ENCODE measurements at places on chromosomes 5 and 9. TPM values are rescaled to one million over a fixed set of nuclear protein-coding genes. Genes with fewer than 3 reads are reported as not detected.

- no peak for DNase-seq
Measured at GRCh38 chr5:62514510-62515119, 64.0 kb upstream of the LRRC70 start.

SNCB gene
- not detected for polyA plus RNA-seq

CTXN3 gene
- polyA plus RNA-seq: not detected

- no peak for DNase-seq
Measured at GRCh38 chr9:137972355-137972987, 94.9 kb downstream of the CACNA1B start.

GNPDA1 gene
- 67.7 TPM for polyA plus RNA-seq

DNA sequence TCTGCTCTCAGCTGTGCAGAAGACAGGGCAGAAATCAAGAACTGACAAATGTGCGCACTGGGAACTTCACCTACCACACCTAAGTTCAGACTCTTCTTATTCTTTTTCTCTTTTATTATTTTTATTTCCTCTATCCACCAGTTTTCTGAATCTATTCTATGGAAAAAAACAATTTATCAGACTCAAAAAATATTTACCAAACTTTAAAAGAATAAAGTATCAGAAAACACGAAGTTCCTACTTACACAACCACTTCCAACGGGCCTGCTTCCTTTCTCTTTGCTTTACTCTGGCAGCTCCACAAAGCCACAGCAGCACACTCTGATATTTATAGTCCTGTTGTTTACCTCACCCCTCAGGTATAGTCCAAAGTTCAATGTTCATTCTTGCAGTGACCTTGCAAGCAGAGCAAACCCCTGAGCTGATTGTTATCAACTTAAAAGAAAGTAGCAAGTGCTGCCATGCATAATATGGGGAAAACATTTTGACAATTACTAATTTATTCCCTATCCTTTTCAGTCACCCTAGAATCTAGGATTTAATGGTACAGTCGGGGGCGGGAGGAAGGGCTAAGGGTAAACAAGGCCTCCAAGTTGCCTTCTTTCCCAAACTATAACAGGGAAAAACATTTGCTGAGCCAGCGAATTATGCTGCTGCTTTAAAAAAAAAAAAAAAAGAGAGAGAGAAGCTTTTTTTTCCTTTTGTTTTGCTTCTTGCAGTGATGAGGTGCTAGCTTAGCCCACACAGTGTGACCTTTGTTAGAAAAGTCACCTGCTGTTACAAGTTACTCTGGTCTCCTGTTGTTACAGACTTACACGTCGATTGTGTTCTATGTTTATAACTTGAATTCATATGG is at the start of gene SELENOP:
SELENOP (minus strand) TSS at position 302 of the 856 bp plus-strand sequence. CDS start 3,539 bp downstream, outside the sequence.
- DNase-seq: peak; percentile 77

DNA sequence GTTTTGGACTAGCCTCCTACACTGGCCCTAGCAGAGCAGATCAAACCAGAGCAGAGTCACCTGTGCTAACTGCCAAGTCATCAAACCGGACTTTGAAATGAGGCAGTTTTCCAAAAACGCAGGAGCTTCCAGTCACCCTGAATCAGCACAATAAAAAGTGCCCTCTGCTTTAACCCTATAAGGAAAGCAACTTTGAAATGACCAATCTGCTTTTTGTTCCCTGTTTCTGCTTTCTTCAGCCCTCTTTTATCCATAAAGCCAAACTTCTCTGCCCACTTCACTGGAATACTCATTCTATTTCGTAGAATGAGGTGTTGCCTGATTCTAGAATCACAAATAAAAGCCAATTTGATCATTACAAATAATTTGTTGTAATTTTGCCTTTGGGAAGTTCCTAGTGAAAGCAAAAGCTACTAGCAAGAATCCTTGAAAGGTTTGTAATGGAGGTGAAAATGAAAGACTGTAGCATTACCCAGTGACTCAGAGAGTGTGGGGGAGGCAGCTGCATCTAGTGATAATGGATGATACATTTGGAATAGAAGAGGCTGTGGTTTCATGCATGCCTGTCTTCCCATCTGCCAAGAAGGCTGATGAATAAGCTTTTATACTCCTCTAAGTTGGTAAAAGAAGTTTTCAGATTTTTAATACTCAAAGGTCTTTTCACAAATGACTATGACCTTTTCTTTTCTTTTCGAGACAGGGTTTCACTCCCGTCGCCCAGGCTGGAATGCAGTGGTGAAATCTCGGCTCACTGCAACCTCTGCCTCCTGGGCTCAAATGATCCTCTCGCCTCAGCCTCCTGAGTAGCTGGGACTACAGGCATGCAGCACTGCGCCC is 14.9 kb downstream of the SPAAR start:
- no peak for DNase-seq

ODF2 gene
- polyA plus RNA-seq: 39.9 TPM

CIZ1 gene
- 126 TPM for polyA plus RNA-seq

DNA sequence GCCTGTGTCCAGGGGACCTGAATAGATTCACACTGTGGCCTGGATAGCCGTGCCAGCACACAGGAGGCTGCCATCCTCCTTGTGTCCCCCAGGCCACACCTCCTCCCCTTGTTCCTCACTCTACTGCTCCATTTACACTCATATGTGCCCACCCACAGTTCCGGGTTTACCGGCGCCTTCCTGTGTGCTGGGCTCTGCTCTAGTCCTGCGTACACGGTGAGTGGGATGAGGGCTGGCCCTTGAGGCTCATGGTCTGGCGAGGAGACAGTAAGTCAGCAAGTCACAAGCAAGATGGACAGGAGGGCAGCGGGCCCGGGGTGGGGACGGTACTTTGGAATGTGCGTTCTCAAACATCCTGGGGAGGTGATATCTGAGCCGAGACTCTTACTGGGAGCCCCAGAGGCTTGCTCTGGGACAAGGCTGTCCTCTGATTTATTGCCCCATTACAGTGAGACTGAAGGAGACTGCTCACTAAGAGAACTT is 32.4 kb upstream of the NXNL2 start:
- peak; percentile 3 for DNase-seq

DNA sequence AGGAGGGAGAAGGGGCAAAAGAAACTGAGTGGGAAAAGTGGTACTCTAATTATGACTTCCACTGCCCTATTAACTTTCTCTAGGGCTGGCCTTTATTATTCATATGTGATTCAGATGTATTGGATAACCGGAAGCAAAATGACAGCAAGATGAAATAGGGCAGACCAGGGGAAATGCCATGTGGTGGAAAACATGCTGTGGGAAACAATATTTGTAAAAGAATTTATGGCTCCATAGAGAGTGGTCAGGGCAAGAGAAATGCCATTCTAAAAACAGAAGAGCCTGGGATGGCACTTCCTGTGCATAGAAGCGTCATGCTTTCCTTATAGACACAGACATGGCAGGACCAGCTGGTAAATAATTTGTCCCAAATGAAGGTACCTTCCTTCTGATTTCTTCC is 67.7 kb downstream of the MEGF10 start:
- no peak for DNase-seq

- no peak for DNase-seq
Measured at GRCh38 chr9:69097064-69097463, 61.5 kb downstream of the FXN start.

PCDHB4 gene
- polyA plus RNA-seq: 1.7 TPM

BARHL1 gene
- polyA plus RNA-seq: not detected

TBC1D2 gene
- polyA plus RNA-seq: 3.9 TPM

DNA sequence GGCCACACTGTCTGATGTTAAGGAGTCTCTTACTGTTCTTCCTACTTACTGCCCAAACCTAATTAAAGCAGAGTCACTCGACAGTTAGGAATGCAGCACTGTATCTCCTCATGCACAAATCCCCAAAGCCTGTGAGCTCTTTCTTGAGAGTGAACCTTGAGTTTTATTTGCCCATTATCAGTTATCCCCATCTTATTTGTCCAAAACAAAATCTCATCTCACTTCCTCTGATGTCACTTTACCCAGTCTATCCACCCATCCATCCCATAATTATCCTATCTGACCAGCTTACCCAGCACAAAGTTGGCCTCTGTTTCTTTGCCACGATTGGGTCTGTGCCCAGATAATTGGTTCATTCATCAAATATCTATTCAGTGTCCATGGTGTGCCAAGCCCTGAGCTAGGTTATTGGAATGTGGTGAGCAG is 250.8 kb downstream of the SLIT3 start:
- no peak for DNase-seq

NR5A1 gene
- polyA plus RNA-seq: 0.06 TPM

CDKN2A gene
- not detected for polyA plus RNA-seq

DNA sequence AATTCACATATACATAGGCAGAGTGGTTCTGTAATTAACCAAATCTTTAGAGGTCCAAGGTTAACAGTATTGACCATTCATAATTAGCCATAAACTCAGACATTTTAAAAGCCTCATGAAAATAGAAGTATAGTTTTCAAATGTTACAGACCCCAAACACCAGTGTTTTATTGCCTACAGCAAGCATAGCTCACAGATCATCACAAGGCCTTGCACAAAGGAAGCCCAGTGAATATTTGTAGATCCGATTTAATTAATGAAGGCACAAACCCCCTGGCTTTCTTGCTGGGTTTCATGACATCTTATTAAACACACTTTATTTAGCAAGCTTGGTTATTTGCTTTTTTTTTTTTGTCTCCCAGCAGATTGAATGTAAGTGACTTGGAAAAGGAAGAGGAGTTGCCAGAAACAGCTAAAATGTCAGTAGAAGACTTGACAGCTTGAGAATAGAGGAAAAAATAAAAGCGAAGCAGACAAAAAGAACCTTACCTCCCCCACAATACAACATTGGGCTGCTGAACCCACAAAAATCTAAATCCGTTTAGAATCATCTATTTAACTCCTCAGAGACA is 283.9 kb upstream of the TNC start:
- no peak for DNase-seq

GARIN3 gene
- polyA plus RNA-seq: not detected

DNA sequence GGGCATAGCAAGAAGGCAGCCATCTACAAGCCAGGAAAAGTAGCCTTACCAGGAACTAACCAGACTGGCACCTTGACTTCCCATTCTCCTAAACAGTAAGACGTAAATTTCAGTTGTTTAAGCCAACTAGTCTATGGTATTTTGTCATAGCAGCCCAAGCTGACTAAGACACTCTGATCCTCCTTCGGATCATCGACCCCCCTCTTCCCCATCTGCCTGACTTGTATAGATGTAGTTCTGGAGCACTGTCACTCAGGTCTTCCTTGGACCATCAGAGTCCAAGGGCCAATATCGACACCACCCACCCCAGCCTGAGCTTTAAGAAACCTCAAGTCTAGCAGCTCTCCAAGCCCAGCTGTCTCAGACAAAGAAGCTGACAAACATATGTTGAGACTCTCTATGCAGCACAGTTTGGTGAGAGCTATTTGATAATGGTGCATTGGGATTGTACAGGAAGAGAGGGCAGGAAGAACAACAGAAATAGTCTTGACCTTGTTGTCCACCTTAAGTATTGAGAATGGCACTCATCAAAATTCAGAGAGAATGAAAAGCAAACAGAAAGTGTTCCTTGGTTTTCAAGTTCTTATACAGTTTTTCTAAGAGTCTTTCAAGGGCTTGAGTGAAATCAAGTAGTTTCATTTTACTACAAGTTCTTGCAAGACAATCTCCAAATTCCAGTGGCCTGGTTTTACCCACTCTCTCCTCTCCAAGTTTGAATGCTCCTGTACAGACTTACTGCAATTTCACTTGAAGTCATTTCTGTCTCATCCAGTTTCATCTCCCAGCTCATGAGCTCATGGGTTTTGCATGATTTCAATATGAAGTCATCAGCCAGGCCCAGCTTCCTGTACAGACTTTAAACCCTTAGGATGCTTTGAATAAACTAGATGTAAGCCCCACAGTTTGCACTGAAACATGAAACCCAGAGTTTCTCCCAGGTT is 122.3 kb upstream of the RAI14 start:
- DNase-seq: no peak

DNA sequence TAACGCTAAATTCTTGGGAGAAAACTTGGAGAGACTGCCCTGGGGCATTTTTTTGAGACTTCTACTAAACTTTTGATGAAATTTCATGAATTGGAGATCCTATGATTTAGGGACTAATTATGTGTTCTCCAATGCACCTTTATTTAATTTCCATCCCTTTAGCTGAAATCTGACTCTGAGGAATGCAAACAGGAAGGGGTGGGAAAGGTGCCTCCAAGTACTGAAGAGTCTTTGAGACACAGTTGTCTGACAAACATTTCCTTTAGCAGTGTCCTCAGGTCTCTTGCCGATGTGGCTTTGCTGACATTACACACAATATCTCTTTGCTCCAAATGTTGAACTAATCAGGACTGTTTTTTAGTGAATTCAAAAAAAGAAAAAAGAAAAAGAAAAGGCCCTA is 76.9 kb downstream of the LIX1 start:
- DNase-seq: no peak

- no peak for DNase-seq
Measured at GRCh38 chr5:150637245-150638052, 3.0 kb upstream of the SYNPO start.

- DNase-seq: no peak
Measured at GRCh38 chr9:98970532-98971041, 26.9 kb downstream of the COL15A1 start.

DNA sequence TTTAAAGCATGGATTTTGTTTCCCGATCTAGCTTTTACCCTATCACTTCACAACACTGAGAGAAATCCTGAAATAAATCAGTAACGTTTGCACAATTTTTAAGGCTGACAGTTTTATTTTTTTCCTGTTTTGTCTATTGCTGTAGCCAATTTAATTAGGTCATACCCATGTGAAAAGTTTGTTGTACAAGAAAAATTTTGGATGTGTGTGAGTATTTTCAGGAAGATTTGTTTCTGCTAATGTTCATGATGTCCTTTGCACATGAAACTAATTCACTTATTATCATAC is 237.8 kb downstream of the ARRDC3 start:
- no peak for DNase-seq

SHISAL2B gene
- polyA plus RNA-seq: 0.14 TPM

PTPN3 gene
- 58.5 TPM for polyA plus RNA-seq

Data from right renal pelvis (tissue), 4 donors.